Body of pancreas (tissue), 4 donors: ENCODE measurements at places on chromosomes 5 and 9. TPM values are rescaled to one million over a fixed set of nuclear protein-coding genes. Genes with fewer than 3 reads are reported as not detected.

Gene RAB3C
- 2.3 TPM for total RNA-seq

Gene IL3
- total RNA-seq = not detected

Gene C9
- total RNA-seq = not detected

Gene CCL27
- not detected for total RNA-seq

Gene FAM200C
- total RNA-seq = 4.6 TPM

Gene RELL2
- 2.9 TPM for total RNA-seq

Gene C9orf50
- total RNA-seq = not detected

Gene ADCY2
- total RNA-seq = 4.6 TPM

Gene LCN1
- total RNA-seq = not detected

Gene ZDHHC11B
- total RNA-seq = 6.2 TPM

Gene ENTPD2
- 1.6 TPM for total RNA-seq

Gene C9orf153
- total RNA-seq = 1.3 TPM

Gene CAMK2A
- total RNA-seq = not detected

Gene IFNA21
- total RNA-seq = not detected

Gene DMRT3
- not detected for total RNA-seq

Gene SAXO1
- total RNA-seq = not detected

Gene MLANA
- total RNA-seq = not detected

Gene FAM221B
- total RNA-seq = not detected

Gene PCYOX1L
- 5.6 TPM for total RNA-seq

Gene ANKRD31
- total RNA-seq = 0.78 TPM

Gene TMC1
- total RNA-seq = not detected

Gene NME5
- 7.5 TPM for total RNA-seq

Gene TEK
- total RNA-seq = 4.9 TPM

Gene LECT2
- not detected for total RNA-seq

Gene ADGRD2
- total RNA-seq = not detected

Gene LHX3
- total RNA-seq = not detected

Gene C5orf58
- not detected for total RNA-seq

Gene FGF1
- total RNA-seq = 0.78 TPM

Gene MAP1B
- total RNA-seq = 69.9 TPM

Gene PCDHB12
- 2.0 TPM for total RNA-seq

Gene IRGM
- not detected for total RNA-seq

Gene PCDHA9
- 1.3 TPM for total RNA-seq

Gene ADAMTS13
- 2.3 TPM for total RNA-seq

Gene PCDHGC5
- 2.0 TPM for total RNA-seq

Gene PCDHB9
- 0.78 TPM for total RNA-seq

Gene SHISAL2B
- 9.9 TPM for total RNA-seq

Gene SHOC1
- total RNA-seq = 0.26 TPM

Gene OR1J2
- not detected for total RNA-seq

Gene PCDHGA5
- total RNA-seq = 5.6 TPM
